ENCODE measurements at places on chromosomes 13 and 19. TPM values are rescaled to one million over a fixed set of nuclear protein-coding genes. Genes with fewer than 3 reads are reported as not detected.

The FOXA3 gene
- total RNA-seq, result 0.23 TPM

The CYP4F2 gene
- not detected for total RNA-seq

The PALM3 gene
- total RNA-seq, result not detected

The ZNF714 gene
- total RNA-seq, result 8.3 TPM

The CYP4F12 gene
- total RNA-seq, result not detected

GRCh38 chr13:60398907-60399589 lies 2.0 kb downstream of the TDRD3 start:
- DNase-seq, result no peak

DNA sequence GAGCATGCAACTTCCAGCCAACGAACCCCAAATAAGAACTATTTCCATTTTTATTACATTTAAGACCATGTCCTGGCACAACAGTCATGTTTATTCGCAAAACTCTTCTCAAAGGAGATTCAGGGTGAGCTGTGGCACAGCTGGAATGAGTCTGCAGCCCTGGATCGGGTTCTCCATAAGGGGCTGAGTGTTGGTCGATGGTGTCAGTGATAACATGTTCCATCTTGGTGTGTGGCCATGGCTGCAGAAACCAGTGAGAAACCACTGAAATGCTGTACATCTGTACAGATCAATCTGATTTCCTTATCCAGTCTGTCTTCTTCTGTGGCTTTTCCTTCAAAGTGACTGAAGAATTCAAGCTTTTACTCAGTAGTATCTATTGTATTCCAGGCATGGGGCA lies 15.2 kb downstream of the FAM124A start:
- no peak for DNase-seq

DNA sequence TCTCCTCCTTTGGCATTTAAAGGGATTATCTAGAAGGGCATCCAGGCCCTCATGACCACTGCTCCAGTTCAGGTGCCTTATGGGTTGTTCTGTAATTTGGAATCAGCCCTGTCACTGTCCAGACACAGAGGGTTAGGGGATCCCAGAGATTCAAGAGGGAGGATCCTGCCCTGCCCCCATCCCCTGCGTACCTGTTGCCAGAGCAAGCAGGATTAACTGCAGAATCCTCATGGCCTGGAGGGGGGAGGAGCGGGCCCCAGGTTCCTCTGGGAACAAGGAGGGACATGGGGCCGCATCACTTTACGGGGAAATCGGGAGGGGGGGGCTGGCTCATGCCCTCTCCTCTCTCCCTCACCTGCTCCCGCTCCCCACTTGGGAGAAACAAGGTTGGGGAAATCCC lies 1.0 kb downstream of the KLK11 start:
- DNase-seq, result no peak

The GPC5 gene
- total RNA-seq, result not detected

- no peak for DNase-seq
Measured at GRCh38 chr19:46825731-46826055, 25.0 kb downstream of the AP2S1 start.

- peak; percentile 78 for DNase-seq
Measured at GRCh38 chr13:26221721-26222519, at the start of gene RNF6. TSS of gene RNF6 (minus strand) at chr13:26222314. CDS start at chr13:26219649, 2,665 bp downstream.

GRCh38 chr19:41934849-41935374 lies 6.7 kb upstream of the ERFL start:
- DNase-seq, result peak; percentile 81

- no peak for DNase-seq
Measured at GRCh38 chr13:61142506-61142905, 273.1 kb downstream of the PCDH20 start.

GRCh38 chr13:109918179-109918711 lies 131.9 kb upstream of the IRS2 start:
- DNase-seq, result no peak

The KLK10 gene
- total RNA-seq, result not detected

DNA sequence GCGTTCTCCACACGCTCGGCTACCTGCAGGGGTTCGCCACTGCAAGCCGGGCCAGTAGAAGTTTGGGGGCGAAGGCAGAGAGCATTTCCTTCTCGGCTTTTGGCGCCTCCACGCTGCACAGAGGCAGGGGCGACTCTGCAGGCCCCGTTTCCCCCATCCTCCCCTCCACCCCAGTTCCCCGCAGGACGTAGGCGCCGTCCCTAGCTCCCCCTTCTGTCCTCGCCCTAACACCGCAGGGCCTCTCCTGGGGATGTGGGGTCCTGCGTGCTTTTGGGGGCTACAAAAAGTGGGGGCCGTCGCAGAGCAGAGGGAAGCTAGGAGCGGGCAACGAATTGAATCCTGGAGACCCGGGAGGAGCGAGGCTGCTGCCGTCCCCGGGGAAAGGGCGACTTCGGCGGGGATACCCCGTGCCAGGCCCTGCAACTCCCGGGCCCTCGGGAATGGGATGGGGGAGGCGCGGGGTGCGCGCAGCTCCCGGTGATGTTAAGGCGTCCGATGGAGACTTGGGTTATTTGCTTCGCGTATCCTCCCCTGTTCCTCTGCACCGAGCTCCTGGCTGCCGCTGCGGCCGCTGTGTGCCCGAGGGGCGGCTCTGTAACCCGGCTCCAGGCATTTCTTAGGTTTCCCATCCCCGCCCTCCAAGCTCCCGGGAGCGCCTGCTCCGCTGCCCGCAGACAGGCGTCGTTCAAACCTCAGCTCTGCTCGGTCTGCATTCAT lies 255.9 kb upstream of the SOX21 start:
- no peak for DNase-seq

DNA sequence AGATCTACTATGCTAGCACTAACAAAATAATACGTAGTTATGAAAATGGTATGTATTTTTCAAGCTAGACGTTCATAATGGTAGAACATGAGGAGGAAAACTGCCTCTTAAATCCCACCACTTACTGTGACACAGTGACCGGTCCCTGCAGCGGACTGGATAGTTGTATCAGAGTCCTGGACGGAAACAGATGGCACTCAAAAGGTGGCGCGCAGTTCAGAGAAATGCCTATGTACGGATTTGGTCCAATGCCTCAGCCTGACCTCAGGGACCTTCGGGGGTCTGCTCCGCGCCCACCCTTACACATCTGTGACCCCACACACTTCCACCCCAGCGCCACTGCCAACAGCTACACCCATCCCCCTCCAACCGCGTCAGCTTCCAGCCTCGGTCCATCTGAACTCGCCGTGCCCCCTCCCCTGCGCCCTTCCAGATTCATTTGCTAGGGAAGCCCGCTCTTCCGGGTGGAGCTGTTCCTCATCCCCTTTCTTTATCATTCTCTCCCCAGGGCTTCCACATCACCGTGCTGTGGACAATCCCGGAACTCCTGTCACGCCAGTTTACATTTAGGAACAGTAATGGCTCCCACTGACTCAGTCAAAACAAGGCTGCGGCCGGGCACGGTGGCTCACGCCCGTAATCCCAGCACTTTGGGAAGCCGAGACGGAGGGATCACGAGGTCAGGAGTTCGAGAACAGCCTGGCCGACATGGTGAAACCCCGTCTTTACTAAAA lies 792 bp upstream of the LENG8 start:
- peak; percentile 25 for DNase-seq

The SLC25A15 gene
- 24.6 TPM for total RNA-seq

DNA sequence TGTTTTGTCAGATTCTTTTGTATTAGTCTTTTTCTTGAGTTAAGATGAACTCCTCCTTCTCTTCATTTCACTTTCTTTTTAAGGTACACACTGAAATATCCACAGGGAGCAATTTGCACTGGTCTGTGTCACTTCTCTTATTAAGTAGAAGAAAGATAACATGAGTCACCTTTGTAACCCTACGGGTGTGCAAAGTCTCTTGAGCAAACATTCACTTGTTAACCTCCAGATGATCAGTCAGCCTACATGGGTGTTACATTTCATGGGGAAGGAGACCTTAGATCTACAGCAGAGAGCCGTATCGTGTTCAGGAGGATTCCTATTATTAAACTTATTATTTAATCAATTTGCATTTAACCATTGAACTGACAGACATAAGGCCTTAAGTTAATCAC lies 5.1 kb downstream of the ZNF507 start:
- DNase-seq, result no peak

- DNase-seq, result no peak
Measured at GRCh38 chr13:28636069-28636468, 22.9 kb upstream of the POMP start.

GRCh38 chr13:96741779-96742178 lies 252.5 kb downstream of the OXGR1 start:
- DNase-seq, result no peak

DNA sequence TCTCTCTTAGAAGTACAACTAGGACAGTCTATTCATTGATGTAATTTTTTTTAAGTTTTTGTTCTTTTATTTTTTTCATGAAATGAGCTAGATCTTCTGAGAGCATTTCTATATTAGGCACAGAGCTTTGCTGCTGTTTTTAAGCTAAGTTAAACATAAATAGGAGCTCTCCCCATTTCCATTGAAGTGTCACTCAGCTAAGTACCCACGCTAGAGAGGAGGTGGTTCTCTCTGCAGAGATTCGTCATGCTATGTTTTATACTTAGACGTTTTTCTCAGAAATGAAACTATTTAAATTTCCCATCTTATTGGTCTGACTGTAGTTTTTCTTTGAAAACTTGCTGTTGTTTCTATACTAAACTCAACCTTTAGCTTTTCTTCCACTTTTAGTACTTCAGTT lies 271.5 kb downstream of the PCDH9 start:
- no peak for DNase-seq

DNA sequence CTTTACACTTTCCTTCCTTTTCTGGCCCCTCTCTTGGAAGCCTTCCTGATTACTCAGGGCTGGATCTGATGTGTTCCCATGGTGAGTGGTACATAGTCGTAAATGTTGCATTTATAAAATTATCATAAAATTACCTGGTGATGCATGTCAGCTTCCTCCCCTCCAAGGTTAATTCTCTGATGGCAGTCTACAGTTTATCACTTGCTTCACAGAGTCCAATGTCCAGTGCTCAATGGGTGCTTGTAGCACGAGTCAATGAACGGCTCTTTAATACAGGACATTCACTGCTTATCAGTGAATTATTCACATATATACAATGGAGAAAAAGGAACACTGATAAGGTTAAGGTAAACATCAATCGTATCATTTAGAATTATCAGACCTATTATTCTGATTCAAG lies 27.0 kb upstream of the OXGR1 start:
- DNase-seq, result no peak

- no peak for DNase-seq
Measured at GRCh38 chr13:80458543-80458942, 117.6 kb upstream of the SPRY2 start.

- no peak for DNase-seq
Measured at GRCh38 chr19:32647361-32647760, 27.6 kb downstream of the ANKRD27 start.

The CCDC159 gene
- 14.6 TPM for total RNA-seq

DNA sequence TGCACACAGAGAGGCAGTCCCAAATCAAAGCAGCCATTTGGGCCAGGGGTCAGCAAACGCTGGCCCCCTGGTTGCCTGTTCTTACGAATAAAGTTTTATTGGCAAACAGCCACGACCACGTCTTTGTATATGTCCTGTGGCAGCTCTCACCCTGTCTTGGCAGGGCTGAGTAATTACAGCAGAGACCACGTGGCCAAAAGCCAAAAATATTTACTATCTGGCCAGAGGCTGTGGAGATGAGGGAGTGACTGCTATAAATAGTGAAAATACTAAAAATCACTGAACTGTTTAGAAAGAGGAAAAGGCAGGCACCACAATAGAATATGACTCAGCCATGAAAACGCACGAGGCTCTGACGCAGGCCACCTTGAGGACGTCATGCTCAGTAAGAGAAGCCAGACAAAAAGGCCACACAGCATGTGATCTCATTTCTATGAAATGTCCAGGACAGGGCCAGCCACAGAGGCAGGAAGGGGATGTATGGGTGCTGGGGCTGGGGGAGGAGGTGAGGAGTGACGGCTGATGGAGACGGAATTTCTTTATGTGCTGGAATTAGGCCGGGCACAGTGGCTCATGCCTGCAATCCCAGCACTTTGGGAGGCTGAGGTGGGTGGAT lies 29.4 kb downstream of the SMIM24 start:
- DNase-seq, result no peak

The ZNF564 gene
- 4.9 TPM for total RNA-seq

DNA sequence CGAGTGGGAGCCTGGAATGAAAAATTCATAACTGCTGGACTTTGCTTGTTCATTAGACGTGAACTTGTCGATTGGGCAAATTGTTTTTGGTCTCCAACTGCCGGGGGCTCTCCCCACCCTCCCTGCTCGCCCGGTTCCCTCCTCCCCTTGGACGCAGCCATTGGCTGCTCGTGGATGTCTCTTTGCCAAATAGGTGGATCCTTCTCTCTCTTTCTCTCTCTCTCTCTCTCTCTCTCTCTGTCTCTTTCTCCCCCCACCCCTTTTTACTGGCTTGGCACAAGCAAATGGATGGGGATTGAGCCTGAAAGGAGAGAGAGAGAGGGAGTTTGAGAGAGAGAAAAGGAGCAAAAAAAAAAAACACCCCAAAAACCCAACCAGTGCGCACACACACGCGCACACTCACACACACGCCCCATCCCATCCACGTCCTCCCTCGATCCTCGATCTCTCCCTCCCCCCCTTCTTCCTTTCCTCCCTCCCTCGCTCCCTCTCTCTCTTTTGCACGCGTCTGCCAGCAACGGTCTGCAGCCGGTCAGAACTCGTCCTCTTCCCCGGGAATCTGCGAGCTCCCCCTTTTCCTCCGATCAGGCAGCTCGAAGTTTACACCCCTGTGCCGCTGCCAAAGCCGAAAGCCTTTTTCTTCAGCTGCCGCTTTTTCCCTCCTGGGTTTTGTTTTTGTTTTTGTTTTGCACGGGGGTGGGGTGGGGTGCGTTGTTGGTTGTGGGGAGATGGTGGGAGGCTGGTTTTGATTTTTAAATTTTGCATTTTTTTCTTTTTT lies 27.8 kb downstream of the NFIX start:
- DNase-seq, result no peak

- DNase-seq, result no peak
Measured at GRCh38 chr13:100399455-100399854, 189.1 kb downstream of the GGACT start.

DNA sequence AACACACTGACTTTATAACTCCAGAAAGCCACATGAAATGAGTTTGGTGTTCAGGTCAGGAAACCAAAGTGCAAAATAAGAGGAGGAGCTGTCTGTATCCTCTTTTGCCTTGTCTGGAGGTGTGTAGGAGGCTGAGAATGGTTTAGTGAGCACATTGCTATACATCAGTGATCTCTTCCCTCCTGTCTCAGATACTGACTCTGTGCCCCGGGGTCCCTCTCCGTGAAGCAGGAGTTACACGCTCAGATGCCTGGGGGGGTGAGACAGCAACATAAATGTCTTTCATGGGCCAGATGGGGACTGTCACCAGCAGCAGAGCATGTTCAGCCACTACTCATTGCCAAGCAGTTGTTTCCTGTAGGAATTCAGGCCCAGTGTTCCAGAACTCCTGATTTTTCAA lies 285.4 kb downstream of the ATP8A2 start:
- DNase-seq, result no peak

DNA sequence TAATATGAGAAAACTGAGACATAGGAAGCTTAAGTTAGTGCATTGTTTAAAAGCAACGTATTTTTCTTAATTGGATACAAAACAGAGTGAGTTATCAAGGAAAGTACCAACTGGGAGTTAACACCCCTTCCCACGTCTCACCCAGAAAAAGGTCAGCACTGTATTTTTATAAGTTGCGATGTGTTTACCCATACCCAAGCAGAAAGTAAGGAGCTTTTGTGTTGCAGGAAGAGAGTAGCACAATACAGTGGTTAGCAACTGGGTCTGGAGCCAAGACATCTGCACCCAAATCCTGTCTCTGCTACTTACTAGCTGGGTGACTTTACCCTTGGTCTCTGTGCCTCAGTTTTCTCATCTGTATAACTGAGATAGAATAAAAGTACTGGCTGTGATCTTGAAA lies 34.3 kb downstream of the FAM216B start:
- DNase-seq, result no peak

- DNase-seq, result no peak
Measured at GRCh38 chr19:8046569-8047165, 5.9 kb upstream of the CCL25 start.

The SIGLEC9 gene
- total RNA-seq, result 0.37 TPM

GRCh38 chr19:38699027-38699346 lies 45.3 kb downstream of the CAPN12 start:
- no peak for DNase-seq
